CD8-positive, alpha-beta T cell (primary cell): ENCODE measurements at places on chromosomes 4 and X.

DNA sequence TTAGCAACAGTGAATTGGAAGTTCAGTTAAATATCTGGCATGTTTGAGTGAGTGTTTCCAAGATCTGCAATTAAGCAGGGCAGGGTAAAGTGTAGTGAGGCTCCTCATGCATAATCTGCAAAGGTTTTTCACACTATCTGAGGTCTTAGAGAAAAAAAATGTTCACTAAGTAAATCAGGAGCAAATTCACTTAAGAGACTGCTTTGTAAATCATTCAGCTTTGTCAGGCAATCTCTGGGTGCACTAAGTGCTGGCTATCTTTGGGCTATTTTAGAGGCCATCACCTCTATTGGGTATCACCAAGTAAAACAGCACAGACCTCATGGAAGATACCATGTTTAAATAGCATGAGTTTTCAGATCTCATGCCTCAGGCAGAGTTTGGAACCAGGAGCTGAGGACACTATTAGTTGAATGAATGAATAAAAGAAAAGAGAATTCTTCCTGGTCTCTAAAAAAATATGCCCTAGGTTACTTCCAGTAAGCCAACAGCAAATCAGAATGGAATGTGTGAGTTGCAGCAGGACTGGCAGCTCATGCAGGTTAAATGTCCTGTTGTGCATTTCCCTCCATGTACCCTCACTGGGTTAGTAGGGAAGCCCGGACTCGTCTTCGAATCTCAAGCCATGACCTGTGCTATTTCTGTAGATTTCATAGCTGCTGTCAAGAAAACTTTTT is 195.3 kb downstream of the KCNIP4 start:
- no peak for DNase-seq

DNA sequence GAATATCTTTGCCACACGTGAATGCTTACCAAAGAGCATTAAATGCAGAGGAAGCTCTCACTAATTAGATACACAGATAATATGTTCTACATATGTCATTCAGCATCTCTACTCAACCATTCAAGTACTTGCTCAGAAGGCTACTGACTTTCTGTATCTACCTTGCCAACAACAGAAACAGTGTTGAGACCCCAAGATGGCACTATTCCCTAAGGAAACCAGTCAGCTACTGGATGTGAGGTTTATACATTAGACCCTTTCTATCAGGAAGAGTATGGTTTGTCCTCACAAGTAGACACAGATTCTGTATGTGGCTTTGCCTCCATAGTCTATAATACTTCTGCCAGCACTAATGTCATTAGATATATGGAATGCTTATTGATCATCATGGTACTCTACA is 443.9 kb upstream of the INTU start:
- no peak for DNase-seq

DNA sequence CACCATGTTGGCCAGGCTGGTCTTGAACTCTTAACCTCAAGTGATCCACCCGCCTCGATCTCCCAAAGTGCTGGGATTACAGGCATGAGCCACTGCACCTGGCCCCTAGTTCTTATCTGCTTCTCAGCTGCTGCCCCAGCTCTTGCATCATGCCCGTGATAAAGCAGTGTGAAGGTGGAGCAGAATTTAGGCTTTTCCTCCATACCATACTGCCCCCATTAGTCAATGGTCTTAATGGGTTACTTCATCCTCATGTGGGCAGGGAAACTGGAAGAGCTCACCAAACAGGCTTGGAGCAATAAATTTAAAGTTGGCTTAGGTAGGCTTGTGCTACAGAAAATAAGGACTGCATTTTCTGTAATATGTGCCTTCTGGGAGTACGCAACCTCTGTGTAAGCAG is 636.9 kb upstream of the BOD1L1 start:
- DNase-seq: no peak

GRCh38 chrX:148203531-148203930 is 222.4 kb downstream of the FMR1NB start:
- no peak for DNase-seq

- no peak for DNase-seq
Observed at GRCh38 chr4:23412701-23413100, 477.1 kb downstream of the PPARGC1A start.

- no peak for DNase-seq
Observed at GRCh38 chr4:155173371-155173770, 35.1 kb upstream of the NPY2R start.

DNA sequence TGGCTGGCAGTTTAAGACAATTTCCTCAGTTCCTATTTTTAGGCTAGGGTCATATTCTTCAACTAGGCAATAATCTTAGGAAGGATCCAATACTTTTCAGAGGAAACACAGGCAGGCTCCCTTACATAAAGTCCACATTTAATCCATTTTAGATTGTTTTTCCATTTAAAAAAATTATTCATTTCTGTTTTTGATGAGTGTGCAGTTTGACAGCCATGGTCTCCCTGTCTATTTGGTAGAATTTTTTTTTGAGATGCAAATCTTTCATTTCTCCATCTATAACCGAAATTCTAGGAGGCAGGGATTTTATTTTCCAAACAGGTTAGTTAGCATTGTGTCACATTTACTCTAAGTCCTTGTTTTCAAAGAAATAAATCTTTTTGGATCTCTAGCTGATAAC is 326.8 kb downstream of the PPP4R3C start:
- no peak for DNase-seq

DNA sequence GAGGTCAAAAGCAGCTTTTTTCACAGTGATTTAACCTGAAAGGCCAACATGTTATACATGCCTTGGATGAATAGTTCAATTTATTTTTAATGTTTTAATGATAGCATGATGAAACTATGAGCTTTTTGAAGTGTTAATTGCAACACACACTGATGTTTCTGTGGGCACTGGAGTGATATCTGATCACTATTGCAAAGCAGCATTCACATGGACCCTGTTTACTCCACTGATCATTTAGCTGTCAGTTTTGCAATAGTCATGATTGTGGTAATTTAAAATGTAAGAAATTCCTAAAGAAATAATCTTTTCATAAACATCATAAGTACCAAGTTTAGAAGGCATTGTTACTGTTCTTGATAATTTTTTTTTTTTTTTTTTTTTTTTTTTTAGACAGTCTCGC is 74.1 kb downstream of the ARSJ start:
- DNase-seq: no peak

DNA sequence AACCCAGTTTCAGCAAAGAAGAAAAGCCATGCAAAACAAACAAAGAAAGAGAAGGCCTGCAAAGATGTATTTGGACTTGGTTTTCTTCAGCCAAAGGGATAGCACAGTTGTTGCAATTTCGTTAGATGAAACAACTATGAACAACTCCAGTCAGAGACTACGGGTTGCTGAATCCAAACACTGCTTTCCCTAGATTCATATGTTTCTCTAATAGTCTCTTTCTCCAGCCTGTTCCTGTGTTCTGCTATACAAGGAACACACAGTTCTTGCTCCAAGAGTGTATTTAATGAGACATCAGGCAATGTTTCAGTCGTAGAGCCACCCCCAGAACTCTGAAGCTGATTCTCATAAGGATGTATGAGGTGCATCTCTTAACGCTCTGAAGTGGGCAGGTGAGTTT is 162.5 kb upstream of the TBL1X start:
- no peak for DNase-seq

GRCh38 chr4:26819026-26819425 is 41.6 kb upstream of the STIM2 start:
- no peak for DNase-seq

GRCh38 chr4:83536362-83537272 is 709 bp downstream of the GPAT3 start:
- DNase-seq: no peak

- DNase-seq: no peak
Observed at GRCh38 chr4:622071-622995, 3.0 kb upstream of the PDE6B start.

GRCh38 chrX:131366407-131366806 is 77.3 kb upstream of the IGSF1 start:
- DNase-seq: no peak

DNA sequence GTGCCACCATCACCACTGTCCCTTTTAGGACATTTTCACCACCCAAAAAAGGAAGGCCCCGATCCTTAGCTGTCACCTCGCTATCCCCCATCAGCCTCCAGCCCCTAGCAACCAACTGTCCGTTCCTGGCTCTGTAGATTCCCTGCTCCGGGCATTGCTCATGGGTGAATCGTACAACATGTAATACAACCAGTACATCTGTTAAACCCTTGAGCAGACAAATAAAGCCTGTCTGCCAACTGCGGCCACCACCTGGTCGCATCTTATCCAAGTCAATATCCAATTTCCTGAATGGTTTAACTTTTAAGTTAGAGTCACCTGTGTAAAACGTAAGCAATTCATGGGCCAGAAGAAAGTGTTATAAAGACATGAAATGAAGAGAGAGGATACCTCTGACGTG is 251.9 kb downstream of the AFAP1 start:
- no peak for DNase-seq

- no peak for DNase-seq
Observed at GRCh38 chrX:129641469-129641868, 13.3 kb downstream of the APLN start.

- DNase-seq: peak; percentile 71
Observed at GRCh38 chr4:48016141-48017107, at the start of the genes CNGA1 and NIPAL1. Gene CNGA1 (minus strand): TSS chr4:48016681. CDS start chr4:47952689, 63,992 bp downstream. Gene NIPAL1 (plus strand): TSS chr4:48016772. CDS start chr4:48016840, 68 bp downstream.

DNA sequence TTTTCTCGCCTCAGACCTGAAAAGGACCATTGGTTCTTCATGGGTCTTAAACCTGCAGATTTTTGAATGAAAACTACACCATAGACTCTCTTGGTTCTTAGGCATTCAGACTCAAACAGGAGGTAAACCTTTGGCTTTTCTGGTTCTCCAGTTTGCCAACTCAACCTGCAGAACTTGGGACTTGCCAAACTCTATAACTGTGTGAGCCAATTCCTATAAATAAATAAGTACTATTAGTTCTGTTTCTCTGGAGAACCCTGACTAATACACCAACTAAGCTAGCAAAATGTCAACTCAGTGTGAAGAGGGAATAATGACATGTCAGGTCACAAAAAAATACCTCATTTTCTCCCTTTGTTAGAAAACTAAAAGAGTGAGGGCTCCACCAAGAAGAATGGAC is 374.6 kb downstream of the RAB28 start:
- no peak for DNase-seq

GRCh38 chr4:177574446-177574845 is 132.2 kb upstream of the AGA start:
- DNase-seq: no peak
